Stimulated activated CD4-positive, alpha-beta T cell treated with anti-CD3 and anti-CD28 coated beads, Interleukin-1b, Interleukin-23, amount 100 ng/mL, for 1 hour (primary cell): ENCODE measurements at places on chromosomes 4 and X.

GRCh38 chr4:72701987-72702819, 133.2 kb upstream of the ADAMTS3 start:
- no peak for DNase-seq

DNA sequence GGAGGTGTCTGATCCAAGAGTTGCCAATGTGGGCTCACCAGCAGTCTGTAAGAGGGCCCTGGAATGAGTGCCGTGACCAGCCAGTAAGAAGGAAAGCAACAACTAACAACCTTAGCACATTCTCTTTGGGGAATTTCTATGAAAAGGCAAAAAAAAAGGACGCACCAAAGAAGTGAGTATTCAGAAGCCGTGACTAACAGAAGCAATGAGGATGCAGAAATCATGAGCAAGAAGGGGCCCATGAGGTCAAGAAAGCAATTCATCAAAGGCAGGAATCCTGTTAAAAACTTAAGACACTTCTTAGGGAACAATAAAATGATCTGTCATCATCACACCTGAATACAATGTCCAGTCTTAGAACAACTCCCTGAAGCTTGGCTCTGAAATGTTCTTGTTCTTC, 260.5 kb downstream of the RAPGEF2 start:
- no peak for DNase-seq

- DNase-seq, result no peak
These were observed 101.3 kb downstream of the LARP1B start for GRCh38 chr4:128162434-128162833.

DNA sequence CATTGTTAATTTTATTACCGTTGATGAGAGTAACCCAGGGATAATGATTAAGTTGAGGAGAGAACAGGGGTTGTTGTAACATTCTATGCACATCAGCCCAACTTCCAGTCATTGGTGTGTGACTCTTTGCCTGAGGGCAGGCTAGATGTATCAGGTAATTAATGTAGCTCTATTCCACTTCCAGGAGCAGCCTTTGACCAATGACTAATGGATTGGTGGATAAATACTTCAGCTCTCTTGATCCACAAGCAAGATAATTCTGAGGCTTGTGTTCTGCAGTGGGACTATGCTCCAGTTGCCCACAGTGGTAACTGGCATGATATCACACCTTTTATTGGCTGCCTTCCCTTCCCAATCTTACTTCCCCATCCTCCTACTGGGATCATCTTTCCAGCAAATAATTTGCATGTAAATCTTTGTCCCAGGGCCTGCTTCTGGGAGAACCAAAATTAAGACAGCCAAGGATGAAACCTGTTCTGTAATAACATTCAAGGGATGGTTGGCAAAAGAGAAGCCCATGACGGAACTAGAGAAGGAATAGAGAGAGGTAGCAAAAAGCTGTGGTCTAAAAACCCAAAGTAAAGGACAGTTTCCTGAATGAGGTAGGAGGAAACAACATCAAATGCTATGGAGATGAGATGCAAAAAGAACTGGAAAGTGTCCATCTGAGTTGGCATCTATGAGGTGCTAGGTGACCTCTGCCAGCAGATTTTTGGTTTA, 241.4 kb upstream of the RPS6KA3 start:
- no peak for DNase-seq

- no peak for DNase-seq
These were observed 107.5 kb downstream of the CLNK start for GRCh38 chr4:10577018-10577417.

- DNase-seq, result no peak
These were observed 2.1 kb upstream of the NSG1 start for GRCh38 chr4:4384837-4385236.

DNA sequence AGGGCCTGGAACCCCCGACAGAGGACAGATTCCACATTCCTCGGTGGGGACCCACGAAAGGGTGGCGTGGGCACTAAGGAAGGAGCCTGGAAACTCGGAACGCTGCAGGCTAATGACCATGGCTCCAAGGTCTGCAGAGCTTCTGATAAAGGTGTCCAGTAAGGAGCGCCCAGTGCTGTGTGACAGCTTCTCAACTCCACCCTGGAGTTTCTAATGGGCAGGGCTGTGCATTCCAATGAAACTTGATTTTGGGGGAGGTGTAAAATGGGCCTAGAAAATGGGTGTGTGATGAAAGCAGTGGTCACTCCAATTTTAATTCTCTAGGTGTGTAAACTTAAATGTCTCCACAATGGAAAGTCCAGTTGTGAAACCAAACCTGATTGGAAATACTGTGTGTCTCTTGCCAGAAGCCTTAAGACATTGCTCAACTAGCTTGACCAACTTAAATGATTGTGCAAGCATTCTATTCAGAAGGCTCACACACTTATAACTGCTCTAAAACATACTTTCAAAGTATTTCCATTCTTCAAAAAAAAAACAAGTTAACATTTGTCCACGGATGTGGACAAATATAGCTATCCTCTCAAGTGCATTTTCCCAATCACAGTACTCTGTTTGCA, 52.1 kb downstream of the XAGE2 start:
- no peak for DNase-seq

- no peak for DNase-seq
These were observed 6.3 kb downstream of the DCHS2 start for GRCh38 chr4:154485127-154485773.
